ENCODE measurements at places on chromosomes 3 and 15. TPM values are rescaled to one million over a fixed set of nuclear protein-coding genes. Genes with fewer than 3 reads are reported as not detected.

Gene ST8SIA2
- 0.26 TPM for total RNA-seq

Gene PYGO1
- total RNA-seq = 0.26 TPM

Gene ZNF80
- not detected for total RNA-seq

Gene PLCB2
- total RNA-seq = not detected

Measured in dermis lymphatic vessel endothelial cell (primary cell).